Stimulated activated CD8-positive, alpha-beta memory T cell treated with anti-CD3 and anti-CD28 coated beads, Interleukin-7, amount 100 ng/mL, for 48 hours (primary cell): ENCODE measurements at places on chromosomes 2 and 18.
A peak's percentile ranks its signal among the peaks of the same experiment; 100 is the strongest.

DNA sequence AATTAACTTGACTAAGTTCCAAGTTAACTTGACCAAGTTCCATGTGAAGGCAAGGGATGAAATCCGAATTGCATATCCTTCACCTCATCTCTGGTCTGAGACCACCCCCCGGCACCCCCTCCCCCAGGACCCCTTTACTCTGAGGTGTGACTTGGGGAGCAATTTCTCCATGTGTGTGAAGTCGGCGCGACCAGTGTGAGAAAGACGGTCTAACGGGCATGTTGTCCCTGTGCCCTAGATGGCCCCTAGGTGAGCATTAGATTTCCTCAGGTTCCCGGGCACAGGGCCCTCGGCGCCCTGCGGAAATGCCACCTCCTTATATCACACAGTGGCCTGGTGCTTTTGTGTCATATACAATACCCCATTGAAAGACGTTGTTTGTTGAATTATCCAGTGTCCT, 137.1 kb downstream of the CTIF start:
- no peak for DNase-seq

DNA sequence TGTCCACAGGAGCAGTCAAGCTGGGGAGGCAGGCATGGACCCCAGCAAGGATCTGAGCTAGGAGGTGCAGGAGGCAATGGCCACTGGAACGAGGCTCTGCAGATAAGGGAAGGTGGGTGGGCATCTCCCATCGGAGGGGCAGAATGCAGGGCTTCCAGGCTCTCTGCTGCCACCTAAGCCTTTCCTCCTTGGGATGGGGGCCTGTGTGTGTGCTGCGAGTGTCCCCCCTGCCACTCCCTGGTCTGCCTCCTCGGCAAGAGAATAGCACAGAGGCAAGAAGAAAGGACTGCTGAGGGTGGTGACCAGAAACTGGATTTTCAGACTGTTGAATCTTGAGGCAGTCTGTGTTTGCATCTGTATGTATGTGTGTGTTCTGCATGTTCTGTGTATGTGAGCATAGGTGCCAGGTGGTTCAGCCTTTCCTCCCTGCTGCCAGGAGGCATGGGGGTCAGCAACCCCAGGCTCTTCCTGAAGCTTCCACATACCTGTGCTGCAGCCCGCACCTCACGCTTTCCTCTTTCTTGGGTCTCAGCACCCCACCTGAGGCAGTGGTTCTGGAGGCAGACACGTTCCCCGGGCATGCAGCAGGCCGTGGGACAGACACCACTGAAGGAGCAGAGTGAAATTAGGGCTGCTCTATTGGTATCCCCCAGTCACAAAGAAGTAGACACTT, 86.7 kb downstream of the EPAS1 start:
- no peak for DNase-seq

DNA sequence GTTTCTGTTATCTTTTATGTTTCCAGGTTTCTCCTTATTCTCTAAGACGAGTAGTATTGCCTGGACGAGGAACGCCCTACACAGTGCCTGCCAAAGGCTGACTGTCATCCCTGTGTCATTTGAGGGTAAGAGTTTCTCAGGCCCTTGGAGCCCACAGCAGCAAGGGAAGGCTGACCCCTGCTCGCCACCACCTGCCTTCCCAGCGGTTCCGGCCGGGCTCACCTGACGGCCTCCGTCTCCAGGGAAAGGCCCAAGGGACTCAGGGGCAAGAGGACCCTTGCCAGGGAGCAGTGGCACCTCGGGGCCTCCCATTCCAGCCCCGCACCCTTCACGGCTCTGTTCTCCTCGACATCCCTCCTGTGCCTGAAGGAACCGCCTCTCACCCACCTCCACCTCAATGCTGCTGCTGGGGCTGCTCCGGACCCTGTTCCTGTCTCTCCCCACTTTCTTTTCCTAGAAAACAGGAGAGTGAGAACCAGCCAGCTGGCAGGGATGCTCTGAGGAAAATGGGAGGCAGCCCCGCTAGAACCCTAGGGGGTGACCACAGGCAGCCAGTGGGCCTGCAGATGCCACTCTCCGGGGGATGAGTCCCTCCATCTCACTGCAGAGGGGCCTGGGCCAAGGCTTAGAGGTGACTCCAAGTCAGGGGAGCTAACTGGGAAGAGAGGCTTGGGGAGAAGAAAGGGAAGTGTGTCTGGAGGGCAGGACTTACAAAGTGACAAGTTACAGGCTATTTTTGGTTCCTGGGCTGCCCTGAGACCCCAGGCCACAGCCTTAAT, 1.9 kb downstream of the LIMS2 start:
- no peak for DNase-seq

GRCh38 chr18:44811572-44812125, 131.0 kb downstream of the SETBP1 start:
- DNase-seq: no peak

GRCh38 chr2:85199698-85200097, 66.5 kb downstream of the TCF7L1 start:
- DNase-seq: no peak

GRCh38 chr2:80889009-80889408, 584.5 kb upstream of the LRRTM1 start:
- DNase-seq: no peak

DNA sequence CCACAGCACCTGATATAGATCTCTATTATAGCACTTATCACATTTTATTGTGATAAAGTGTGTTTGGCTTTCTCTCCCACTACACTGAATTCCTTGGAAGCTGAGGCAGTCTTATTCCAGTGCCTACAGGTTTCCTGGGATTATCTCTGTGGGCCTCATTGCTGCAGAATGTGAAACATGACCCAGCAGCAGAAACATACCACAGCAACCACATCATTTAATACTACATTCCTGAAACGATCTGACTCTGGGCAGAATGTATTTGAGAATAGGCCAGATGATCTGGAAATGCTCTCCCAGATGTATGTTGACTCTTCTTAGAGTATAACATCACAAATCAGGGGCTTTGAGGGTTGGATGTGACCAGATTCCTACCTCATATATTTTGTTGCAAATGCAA, 323.5 kb upstream of the TANK start:
- no peak for DNase-seq

DNA sequence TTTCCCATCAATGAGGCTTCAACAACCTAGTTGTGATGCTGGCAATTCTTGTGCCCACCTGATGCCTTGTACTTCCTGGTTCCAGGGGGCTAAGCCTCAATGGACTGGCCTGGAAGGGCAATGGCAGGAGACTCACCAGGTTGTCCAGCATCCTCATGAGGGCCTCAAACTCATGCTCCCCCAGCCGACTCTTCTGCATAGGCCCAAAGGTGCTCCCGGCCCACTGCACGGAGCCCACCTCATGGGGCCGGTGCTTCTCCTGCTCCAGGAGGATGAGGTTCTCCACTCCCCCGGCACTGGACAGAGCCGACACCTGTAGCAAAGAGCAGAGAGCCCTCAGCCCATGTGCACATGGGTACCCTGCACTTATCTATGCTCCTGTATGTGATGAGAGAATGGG, 84.5 kb downstream of the ADD2 start:
- no peak for DNase-seq

DNA sequence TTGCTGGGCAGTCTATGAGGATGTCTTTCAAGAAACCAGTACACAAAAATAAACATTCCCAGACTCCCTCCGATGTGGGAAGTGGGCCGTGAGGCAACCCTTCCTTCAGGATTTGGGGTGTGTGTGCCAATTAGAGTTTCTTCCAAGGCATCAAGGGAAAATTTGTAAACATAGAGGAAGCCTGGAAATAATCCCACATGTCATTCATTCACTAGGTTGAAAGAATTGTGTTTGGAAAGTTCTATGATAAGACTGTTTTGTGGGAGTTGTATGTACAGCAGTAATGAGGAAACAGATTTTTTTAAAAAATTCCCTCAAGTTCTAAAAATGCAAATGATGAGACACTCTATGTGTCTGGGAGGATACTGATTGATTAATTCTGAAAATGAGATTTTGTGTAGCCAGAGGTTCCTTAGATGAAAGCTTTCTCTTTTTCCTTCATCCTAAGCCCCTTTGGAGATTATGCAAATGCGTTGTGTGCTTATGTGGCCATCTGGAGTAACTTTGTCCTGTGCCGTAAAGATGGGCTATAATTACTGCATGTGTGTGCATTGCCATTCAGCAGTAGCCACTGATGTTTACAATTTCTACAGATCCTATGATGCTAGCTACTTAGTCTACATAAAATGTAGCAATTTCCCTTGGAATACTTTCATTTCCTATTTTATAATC, 107.8 kb upstream of the TPO start:
- DNase-seq: no peak

DNA sequence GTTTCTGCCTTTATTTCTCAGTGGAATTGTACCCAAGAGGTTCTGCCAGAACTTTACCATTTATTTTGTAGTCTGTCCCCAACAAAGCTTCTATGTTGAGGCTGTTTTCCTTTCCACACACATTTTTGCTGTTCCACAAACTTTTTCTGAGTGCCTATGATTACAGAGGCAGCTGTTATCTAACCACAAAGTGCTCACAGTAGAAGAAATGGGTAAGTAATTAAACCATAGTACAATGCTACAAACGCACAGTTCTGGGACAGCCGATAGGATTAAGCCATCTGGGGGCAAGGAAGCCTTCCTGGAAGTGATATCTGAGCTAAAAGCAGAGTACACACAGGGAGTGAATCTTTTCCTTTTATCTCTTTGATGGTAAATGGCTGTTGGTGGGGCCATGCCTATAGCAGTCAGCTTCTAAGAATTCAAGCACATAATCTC, 3.9 kb upstream of the MGAT4A start:
- DNase-seq: no peak

DNA sequence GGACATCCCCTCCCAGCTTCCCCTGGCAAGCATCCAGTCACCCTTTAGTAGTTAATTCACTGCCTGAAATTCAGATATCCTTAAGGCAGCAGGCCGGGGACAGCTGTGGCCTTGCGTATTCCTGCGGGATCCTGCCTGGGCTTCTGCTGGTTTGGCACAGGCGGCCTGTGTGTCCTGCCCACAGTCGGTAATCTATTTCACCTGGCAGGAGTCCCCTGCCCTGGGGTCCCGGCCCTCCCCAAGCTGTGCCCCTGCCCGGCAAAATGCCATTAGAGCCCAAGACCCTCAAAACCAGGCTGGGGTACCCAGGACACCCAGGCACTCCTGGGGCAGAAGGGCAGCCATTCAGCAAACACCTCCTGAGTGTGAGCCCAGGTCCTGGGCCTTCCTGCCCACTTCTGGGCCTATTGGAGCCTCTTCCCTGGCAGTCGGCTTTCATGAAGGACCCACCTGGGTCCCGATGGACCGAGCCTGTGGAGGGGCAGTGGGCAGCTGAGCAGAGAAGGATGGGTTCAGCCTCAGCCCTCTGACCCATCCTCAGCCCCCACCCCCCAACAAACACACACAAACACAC, 11.6 kb downstream of the CROCC2 start:
- no peak for DNase-seq

GRCh38 chr18:44680273-44681075, at the start of gene SETBP1:
TSS of gene SETBP1 (plus strand) at chr18:44680888. CDS start at chr18:44701347, 20,459 bp downstream.
- peak; percentile 31 for DNase-seq

- no peak for DNase-seq
Observed at GRCh38 chr2:155830817-155831579, 501.5 kb downstream of the NR4A2 start.

GRCh38 chr18:25281556-25281955, 70.4 kb downstream of the ZNF521 start:
- no peak for DNase-seq
